ENCODE measurements at places on chromosomes 13 and 19.

- no peak for DNase-seq
Measured at GRCh38 chr13:110261166-110262081, 45.5 kb downstream of the COL4A1 start.

DNA sequence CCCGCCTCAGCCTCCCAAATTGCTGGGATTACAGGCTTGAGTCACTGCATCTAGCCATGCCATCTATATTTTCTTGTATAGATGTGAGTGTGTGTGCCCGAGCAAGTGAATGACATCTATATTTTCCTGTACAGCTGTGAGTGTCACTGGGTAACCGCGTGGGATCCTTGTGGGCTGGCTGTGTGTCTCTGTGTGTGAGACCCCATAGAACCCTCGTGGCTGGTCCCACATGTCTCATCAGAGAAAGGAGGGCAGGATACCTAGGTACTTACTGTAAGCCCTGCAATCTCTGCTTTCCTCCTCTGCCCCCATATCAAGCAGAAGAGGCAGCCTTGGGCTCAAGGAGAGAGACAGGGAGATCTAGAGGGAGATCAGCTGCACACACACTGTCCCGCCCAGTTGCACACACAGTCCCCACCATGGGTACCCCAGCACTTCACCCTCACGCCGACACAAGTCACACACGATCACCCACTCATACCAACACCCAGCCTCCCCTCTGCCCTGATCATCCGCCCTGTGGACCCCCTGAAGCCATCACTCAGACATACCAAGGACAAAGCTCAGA is 655 bp downstream of the DENND1C start:
- no peak for DNase-seq

GRCh38 chr13:66430269-66430668 is 799.9 kb downstream of the PCDH9 start:
- DNase-seq = no peak

DNA sequence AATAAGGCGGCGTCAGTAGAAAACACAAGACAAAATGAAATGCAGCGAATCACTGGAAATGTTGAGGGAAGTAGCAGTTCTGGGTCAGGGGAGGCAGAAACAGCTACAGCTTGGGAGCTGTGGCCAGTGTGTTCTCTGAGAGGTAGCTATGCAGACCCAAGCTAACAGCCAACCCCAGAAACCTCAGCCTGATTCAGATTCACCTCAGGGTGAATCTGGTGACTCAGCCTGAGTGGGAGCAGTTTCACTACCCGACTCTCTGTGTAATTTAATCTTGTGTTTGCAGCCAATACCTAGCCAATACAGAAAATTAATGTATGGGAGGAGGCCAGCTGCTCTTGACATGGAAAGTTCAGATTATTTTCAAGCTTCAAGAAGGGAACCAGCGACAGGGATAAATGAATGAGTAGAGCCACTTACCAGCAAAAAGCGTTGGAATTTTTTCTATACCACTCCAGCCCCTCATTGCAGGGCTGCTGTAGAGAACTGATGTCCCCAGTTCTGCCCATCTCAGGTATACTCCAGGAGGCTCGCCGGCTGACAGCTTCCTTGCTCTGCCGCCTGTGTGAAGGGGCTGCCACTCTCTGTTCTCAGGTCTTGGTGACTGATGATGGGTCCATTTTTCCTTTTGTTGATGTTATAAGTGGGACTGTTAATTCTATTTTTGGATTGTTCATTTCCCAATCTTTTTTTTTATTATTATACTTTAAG is 8.9 kb downstream of the IGFL3 start:
- DNase-seq = peak; percentile 41

DNA sequence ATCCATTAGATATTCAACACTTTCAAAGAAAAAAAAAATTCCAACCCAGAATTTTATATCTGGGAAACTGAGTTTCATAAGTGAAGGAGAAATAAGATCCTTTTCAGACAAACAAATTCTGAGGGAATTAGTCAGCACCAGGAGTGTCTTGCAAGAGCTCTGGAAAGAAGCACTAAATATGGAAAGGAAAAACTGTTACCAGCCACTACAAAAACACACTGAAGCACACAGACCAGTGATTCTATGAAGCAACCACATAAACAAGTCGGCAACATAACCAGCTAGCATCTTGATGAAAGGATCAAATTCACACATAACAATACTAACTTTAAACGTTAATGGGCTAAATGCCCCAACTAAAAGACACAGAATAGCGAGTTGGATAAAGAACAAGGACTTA is 368.4 kb upstream of the MIR17HG start:
- DNase-seq = no peak

GRCh38 chr19:14473073-14473977 is 1.8 kb downstream of the PTGER1 start:
- DNase-seq = no peak

GRCh38 chr19:28126135-28126898 is 1086.6 kb downstream of the UQCRFS1 start:
- DNase-seq = no peak

GRCh38 chr19:16416991-16417390 is 54.8 kb downstream of the EPS15L1 start:
- no peak for DNase-seq

All from activated CD4-positive, alpha-beta T cell treated with anti-CD3 and anti-CD28 coated beads for 24 hours (primary cell).